ENCODE measurements at places on chromosomes 2 and 18.

DNA sequence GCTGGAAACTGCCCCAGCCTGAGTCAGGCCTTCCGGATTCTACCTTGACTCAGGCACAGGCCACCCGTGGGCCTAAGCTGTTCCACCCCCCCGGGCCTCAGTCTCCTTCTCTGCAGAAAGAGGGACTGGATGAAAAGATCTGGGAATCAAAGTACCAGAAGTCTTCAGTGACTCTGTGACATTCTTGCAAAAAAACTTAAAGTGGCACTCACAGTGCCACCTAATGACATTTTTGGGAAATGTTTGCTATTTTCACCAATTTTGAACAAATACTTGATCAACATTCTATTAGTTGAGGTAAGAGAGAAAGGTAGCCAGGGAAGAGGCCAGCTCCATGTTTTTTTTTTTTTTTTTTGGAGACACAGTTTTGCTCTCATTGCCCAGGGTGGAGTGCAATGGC is 48.3 kb upstream of the ACAA2 start:
- no peak for DNase-seq

DNA sequence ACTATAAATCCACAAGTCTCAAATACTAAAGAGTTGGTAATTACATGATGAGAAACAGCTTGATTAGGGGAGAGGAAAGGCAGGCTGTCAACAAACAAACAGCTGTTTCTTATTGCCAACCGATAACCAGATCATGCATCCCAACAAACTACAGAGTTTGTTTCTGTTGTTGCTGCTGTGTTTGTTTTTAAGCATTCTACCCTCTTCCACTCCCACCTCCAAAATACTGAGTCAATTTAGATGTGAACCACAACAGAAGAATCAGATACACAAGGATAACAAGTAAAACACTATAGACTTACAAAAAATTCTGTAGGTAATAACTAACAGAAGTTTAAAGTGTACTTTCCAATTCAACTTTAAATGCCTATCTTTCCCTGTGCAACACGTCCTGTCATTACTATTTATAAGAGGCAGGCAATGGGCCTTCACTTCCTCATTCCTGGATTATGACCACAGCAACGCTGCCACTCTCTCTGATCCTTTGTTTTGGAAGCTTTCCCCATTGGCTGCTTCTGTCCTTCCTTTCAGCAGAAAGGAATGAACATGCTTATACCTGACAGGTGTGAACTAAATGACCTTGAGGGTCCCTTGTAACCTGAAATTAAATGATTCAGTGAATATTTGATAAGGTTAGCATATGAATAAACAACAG is 152.0 kb downstream of the SRBD1 start:
- no peak for DNase-seq

- no peak for DNase-seq
These were observed 145.3 kb upstream of the ALKAL2 start for GRCh38 chr2:433216-433615.

GRCh38 chr18:58492891-58493469 is 135.9 kb downstream of the ALPK2 start:
- no peak for DNase-seq

GRCh38 chr2:174300114-174300513 is 34.6 kb upstream of the SP9 start:
- DNase-seq, result no peak

GRCh38 chr2:55119711-55120487 is 69.6 kb upstream of the RTN4 start:
- no peak for DNase-seq

GRCh38 chr18:58051765-58052460 is 7.9 kb downstream of the NEDD4L start:
- no peak for DNase-seq

DNA sequence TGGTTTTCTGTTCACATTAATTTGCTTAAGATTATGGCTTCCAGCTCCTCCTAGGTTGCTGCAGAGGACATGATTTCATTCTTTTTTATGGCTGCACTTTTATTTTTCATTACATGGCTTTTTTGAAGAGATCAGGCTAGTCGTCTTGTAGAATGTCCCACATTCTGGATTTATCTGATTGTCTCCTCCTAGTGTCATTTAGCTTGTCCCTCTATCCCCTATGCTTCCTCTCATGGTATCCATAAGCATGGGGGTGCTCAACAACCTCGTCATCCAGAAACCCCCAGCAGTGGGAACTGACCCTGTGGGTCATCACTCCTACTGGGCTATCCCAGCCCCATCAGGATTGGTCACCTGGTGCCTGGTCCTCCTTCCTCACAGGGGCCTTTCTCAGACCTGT is 49.6 kb downstream of the SERTAD2 start:
- no peak for DNase-seq

DNA sequence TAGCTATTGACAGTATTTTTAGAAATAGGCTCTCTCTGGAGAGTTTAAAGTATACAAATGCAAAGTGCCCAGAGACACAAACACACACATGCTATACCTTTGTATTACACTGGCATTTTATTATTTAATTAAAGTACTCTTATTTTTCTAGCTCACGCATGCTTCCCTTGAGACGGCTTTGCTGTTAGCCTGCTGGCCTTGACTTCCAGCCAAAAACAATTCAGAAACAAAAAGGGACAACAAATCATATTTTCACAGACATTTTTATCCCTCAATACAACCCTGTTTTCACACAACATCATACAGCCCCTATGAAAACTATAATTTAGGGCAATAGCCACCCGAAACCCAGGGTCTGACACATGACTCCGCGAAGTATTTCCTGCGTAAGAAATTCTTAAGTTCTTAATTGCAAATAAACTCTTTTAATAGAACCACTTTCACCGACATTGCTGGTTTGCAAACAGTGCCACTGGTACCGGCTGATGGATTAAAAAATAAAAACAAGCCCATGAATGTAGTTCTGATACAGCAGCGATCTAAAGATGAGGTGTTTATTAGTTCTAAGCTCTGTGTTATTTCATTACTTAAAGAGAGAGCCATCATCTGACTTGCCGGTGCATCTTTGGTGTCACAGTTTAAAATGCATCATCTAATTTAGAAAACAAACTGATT is 185.1 kb downstream of the TCF4 start:
- no peak for DNase-seq

DNA sequence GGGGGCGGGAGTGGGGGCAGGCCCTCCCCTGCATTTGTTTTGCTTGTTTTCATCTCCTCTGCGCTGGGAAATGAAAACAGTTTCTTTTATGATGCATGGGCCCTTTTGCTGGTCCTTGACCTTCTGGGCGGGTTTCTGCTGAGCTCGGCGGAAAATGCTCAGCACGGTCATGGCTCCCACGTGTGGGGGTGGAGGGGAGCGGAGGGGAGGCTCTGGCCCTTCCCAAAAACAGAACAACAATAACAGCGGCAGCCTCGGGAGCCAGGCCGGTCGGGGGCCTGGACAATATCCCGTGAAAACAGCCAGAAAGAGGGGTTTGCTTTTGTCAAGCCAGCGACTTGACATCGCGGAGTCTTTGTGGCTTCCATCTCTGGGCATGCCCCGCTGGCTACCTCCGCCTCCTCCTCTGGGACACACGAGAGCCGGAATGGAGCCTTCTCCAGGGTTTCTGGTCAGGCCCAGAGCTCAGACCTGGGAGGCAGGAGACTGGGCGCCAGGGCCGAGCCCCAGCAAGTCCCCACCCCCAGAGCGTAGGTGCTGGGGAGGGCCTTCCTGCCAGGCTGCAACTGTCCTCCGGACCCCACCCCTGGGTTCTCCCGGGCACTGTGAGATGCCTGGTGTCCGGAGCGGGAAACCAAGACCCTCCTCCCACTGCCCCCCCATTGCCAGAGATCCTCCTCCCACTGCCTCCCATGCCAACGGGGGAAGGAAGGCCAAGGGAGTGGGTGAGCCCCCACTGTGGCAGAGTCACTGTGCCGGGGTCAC is 35.9 kb upstream of the SNED1 start:
- no peak for DNase-seq

- no peak for DNase-seq
These were observed 47.3 kb downstream of the ROCK1 start for GRCh38 chr18:21064347-21064746.

GRCh38 chr2:113032737-113033136 is 19.9 kb downstream of the IL36B start:
- DNase-seq, result no peak

GRCh38 chr2:218063486-218063885 is 5.6 kb upstream of the RUFY4 start:
- DNase-seq, result no peak

- no peak for DNase-seq
These were observed 10.1 kb downstream of the UGP2 start for GRCh38 chr2:63851691-63852311.

GRCh38 chr2:37523814-37524362 is 147.6 kb downstream of the CDC42EP3 start:
- DNase-seq, result no peak

DNA sequence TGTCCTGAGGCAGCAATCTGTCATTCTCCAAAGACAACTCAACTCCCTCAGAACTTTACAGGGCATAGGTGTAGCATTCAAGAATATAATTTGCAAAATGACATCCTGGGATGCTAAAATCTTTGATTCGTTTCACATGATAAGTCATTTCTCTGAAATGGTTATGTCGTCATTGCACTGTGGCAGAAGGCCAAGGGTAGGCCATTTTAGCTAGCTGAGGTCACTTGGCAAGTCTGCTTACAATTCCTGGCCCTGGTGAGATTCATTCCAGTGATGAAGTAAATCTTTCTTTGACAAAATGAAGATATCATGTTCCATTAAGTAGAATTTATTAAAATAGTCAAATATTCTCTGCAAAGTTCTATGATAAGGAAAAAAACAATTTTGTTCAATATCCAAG is 1410.3 kb upstream of the LRRTM1 start:
- no peak for DNase-seq

DNA sequence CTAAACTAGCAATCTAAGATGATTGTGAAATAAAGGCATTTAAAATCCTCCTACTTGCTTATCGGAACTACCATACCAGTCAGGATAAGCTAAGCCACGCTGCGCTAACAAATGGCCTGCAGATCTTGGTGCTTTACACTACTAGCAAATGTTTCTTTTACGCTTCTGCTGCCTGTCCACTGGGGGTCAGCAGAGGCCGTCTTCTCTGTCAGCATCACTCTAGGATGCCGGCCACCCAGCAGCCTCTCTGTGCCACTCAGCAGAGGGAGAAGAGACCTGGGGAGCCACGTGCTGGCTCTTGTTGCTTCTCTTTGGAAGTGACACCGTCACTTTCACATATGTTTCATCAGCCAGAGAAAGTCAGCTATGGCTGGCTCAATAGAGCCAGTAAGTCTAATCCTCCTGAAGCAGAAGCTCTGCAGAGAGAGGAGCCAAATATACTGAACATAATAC is 36.6 kb downstream of the COPS8 start:
- DNase-seq, result no peak

DNA sequence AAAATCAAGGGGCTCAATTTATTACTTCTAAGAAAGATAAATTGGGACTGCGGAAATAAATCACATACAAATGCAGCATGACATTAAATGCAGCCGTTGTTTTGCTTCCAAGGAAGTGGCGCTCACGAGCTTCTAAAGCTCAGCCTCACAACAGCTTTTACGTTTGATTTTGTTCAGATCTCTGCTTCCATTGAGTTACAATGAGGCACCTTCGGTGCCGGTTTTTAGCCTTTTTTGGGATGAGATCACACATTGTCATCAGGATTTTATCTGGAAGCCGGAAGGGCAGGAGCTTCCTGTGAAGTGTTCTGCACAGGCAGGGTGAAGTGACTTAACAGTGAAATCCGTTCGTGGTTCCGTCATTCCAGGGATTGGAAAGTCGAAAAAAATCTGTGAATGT is 209.8 kb downstream of the DCDC2C start:
- DNase-seq, result no peak

DNA sequence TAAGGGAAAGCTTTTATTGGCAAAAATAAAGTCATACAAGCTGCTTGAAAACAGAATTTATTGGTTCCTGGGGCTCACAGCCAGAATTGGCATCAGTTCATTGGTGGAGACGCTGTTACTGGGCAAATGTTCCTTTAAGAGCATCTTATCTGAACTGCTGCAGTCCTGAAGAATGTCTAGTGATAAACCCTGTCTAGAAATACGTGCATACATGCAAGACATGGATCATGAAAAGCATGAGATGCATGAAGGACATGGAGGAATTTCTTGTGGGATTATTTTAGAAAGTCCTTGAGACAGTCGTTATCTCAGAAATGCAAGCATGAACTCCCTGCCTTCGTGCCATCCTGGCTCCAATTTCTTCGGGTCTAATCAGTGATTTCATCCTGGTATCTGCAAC is 32.5 kb upstream of the FHOD3 start:
- no peak for DNase-seq

DNA sequence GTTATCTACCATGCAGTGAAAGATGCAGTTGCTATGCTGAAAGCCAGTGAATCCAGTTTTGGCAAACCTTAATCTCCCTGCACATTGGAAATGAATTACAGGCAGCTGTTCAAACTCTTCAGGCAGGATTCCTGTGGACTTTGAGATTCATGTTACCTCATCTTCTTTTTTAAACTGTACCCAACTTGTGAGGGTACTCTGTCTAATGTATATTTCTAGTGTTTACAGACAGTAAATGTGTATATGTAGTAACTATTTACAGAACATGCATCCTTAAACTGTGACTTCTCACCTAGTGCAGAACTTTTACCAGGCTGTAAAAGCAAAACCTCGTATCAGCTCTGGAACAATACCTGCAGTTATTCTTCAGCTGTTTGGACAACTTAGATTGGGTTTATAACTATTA is 50.9 kb downstream of the KDM3A start:
- DNase-seq, result no peak

- no peak for DNase-seq
These were observed 15.2 kb downstream of the GNLY start for GRCh38 chr2:85709401-85709811.

GRCh38 chr2:22932288-22932687 is 452.7 kb upstream of the KLHL29 start:
- no peak for DNase-seq

DNA sequence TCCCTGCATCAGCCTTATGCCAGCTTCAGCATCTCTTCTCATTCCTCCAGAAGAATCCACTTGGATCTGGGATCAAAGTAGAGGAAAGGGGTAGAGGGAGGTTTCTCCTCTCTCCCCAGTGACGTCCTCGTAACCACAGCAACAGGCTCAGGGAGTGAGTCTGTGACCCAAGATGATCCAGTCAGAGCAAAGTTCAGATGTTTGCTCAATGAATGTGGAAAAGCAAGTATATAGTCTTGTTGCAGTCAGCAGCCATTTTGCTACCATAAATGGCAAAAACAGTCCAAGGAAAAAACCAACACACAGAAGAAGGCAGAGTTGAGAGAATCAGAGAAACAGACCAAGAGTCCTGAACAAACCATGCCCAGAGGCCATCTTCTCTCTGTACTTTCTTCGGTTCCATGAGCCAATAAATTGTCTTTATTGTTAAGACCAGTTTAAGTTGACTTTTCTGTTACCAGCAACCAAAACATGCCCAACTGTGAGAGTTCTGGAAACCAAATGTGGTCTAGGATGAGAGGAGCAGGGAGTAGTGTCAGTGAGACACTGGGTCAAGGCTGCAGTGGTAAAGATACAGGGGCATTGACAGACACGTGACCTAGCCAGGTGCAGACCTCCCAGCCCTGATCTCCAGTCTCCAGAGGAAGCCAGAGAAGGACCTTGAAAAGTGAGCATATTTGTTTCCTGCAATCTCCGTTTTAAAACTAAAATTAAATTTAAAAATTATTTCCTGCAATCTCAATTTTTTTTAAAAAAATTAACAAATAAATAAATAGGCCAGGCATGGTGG is 3.2 kb upstream of the CXCR1 start:
- no peak for DNase-seq
